ENCODE measurements at places on chromosomes 16 and 17.
A peak's percentile ranks its signal among the peaks of the same experiment; 100 is the strongest.

DNA sequence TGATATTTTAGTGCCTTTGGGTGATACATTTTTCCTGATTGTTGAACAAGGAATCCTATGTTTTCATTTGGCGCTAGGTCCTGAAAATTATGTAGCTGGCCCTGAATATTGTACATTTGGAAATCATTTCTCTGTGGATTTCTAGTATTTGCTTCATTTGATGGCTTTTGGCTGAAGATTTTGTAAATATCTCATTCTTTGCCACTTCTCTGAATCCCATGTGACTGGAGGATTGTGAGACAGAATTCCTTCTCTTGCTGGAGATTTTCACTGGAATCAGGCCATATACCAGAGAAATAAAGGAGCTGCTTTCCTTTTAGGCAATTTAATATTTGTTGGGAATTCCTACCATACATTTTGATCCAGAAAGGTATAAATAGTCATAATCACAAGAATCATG, 8.6 kb downstream of the KRT28 start:
- DNase-seq = no peak

GRCh38 chr17:18025945-18026776, 12.8 kb downstream of the ATPAF2 start:
- no peak for DNase-seq

- peak; percentile 79 for DNase-seq
These were observed at the start of gene PRR29 for GRCh38 chr17:63998050-63998720. PRR29 (plus strand) TSS chr17:63998351; CDS start chr17:63998365, 14 bp downstream.

GRCh38 chr17:32567511-32567910, 80.7 kb downstream of the CDK5R1 start:
- DNase-seq = no peak

DNA sequence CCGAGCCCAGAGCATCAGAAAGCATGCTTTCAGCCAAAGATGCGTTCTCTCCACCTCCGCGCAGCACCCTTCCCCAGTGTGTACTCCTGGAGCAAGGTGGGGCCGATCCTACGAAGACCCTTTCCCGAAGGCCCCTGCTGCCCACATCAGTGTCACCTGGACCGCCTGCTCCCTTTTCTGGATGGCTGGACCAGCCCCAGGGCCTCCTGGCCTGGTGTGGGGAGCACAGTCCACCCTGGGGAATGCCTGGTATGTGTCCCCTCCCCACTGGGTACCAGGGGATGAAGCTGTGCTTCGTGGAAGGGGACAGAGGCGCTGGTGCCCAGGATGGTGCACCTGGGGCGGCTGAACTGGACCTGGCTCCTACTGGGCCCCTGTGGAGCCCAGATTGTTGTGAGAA, 173.8 kb downstream of the SEC14L1 start:
- DNase-seq = no peak

DNA sequence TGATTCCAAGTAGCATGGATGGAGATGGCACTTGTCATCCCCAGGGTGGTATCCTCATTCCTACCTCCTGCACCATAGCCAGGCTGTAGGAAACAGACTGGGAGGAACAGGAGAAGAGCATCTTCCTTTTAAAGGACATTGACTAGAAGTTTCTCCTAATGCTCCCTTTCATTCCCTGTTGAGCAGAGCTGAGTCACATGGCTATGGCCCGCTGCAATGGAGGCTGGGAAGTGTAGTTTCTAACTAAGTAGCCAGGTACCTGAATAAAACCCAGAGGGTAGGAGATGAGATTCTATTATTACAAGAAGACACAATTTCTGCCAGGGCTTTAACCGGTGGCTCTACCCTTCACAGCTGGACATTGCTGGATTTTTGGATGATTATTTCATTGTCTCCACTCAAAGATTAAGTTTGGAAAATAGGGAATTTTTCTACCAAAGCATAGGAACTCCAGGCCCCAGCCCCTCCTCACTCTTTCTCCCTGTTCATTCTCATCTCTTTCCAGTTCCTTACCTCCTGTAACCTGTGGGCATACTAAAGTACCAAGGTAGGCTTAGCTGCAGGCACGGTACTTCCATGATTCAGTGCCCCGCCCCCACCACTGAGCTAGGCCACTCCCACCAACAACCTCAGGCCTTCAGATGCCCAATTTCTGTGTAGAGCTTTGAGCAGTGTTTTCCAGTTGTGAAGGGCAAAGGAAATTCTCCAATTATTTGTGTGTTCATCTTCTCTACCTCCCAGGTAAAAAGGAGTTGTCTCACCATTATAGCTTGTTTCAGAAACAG, 378.3 kb downstream of the CDH13 start:
- DNase-seq = no peak

DNA sequence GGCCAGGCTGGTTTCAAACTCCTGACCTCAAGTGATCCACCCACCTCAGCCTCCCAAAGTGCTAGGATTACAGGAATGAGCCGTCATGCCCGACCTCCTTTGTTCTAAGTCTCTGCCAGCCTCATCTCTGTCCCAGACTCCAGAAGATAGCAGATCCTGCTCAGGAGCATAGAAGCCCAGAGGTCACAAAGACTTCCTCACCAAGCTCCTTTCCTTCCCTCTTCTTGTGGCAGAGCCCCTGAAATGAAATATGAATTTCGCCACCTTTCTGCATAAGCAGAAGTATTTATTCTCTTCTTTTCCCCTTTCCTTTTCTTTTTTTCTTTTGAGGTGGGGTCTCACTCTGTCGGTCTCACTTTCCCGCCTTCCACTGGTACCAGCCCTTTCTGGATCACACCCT, 11.5 kb upstream of the PIPOX start:
- no peak for DNase-seq

GRCh38 chr17:29572691-29573557, 4.4 kb downstream of the TP53I13 start:
- DNase-seq = peak; percentile 71

DNA sequence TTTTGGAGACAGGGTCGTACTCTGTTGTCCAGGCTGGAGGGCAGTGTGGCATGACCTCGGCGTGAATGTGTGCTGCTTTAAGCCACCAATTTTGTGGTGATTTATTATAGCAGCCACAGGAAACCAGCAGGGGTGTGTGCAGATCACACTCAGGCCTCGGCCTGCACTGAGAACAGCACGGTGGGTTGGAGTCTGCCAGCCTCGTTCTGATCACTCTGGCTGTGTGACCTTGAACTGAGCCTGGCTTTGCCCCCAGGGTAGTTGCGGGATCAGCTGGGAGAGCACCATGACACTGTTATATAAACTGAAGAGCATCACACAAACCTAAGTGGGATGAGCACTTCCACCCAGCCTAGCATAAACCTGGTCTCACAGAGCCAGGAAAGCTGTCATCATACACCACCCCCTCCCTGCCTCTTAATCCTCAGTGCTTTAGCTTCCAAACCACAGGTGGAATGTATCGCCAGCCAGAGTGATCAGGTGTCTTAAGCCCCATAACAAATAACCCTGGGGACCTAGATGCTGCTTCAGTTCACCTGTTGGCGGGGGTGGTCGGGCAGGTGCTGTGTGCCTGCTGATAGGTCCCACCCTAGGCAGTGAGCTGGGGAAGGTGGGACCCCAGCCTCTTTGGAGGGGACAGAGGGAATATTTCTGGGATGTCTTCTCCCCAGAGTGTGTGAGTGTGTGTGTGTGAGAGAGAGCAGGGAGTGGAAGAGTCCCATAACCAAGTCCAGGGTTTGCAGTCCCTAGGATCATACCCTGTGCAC, 28.6 kb upstream of the NDRG4 start:
- no peak for DNase-seq

DNA sequence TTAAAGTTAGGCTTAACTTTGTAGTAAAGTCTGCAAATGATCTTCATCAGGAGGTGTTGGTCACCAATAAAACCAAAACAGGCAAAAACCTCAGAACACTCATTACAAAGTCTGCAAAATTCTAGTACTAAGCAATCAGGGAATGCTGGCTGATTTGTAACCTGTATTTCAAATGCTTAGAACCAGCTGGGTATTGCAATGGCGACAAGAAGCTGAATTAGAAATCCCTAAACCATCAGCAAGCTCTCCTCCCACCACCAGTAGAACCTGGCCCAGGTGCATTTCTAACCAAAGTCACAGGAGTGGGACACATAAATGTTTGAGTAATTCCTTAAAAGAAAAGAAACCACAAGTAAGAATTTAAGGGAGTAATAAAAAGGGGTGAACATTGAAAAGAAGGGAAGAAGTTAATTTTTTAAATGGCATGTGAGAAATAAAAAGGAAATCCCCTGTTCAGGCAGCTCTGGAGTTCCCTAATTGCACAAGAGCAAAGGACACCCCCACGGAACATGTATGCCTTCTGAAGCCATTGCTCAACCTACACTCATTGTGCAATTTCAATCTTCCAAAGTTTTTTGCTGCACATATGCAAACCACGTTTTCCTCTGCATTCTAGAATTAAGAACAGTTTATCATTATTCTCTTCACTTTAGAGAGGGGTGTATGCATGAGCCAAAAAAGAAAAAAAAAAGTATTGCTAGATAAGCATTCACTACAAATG, 102.9 kb downstream of the HIC1 start:
- no peak for DNase-seq

- no peak for DNase-seq
These were observed 16.6 kb downstream of the ENDOV start for GRCh38 chr17:80431246-80432195.

- DNase-seq = no peak
These were observed 563.9 kb downstream of the TOX3 start for GRCh38 chr16:51982715-51983680.

DNA sequence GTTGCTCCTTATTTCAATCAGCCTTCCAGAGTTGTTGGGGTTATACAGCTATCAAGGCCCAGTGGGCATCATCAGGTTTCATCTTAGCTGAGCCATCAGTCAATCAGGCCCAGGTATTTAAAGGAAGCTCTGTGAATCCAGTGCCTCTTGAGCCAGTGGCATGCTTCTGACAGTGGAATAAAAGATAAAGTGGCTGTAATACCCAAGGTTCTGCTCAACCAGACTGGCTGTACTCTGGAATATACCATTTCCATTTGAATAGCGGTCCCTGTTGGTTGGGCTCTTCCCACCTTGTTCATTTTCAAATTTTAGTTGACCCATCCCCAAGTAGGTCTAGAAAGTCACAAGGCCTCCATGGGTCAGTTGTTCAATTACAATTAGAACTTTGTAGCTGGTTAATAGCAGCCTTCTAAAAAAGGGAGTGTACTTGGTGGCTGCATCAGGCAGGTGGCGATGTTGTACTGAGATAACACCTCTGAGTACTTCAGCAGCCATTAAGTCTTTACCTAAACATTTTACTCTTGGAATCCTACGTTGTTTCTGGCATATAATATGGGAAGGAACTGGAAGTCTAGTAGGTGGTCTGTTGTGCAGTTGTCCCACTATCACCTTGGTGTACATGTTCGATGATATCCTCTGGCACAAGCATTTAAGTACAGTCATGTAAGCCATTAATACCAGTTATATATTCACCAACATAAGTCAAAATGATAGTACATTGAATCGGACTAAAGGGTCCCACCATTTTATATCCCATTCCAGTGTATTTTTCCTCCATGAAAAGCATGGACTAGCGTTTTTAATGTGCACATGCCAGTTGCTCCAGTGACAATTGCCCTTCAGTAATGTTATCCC, 294.1 kb downstream of the BCAS3 start:
- peak; percentile 49 for DNase-seq

- DNase-seq = no peak
These were observed 391.4 kb downstream of the WWOX start for GRCh38 chr16:78490847-78491246.

- DNase-seq = no peak
These were observed 651.8 kb upstream of the GOT2 start for GRCh38 chr16:59385959-59386358.

GRCh38 chr17:45227101-45227925, 5.6 kb downstream of the FMNL1 start:
- DNase-seq = no peak

DNA sequence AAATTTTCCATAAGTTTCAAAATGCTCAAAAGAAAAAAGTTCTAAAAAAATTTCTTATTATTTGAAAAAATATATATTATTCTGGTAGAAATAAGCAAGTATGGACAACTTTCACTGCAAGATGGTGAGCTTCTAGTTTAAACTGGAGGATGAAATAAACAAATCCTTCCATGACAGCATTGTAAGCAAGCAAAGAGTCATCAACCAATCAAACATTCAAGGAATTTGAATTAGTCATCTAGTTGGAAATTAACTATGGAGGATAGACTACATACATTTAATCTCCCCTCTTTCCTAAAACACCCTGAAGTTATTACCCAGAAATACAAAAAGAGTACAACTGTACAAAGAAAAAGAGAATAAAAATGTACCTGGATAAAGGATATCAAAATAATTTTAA, 51.0 kb upstream of the IRX5 start:
- DNase-seq = no peak

GRCh38 chr16:88353691-88354090, 29.1 kb upstream of the ZNF469 start:
- no peak for DNase-seq

DNA sequence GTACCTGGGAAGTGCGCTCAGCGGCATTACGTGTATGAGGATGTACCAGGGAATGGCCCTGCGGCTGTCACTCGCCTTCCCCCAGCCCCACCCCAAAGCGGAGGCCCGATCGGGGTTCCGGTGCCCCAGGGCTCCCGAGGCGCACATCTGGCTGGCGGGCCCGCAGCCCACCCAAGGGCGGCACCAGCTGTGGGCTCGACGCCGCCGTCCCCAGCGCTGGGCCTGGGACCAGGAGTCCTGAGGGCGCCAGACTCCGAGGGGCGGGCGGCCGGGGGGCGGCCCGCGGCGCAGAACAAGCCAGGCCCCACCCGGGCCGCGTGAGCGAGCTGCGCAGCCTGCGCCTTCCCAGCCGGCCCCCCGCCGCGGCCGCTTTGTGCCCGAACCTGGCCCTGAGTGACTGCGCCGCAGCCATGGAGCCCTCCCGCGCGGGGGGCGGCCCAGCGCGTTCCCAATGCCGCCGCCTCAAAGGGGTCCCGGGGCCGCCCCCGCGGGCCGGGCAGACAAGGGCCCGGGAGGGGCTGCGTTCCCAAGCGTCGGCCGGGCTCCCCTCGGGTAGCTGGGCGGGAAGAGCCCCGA, 17.4 kb downstream of the ZNF423 start:
- no peak for DNase-seq

- DNase-seq = no peak
These were observed 86.4 kb downstream of the HAPSTR1 start for GRCh38 chr16:9177861-9178260.

DNA sequence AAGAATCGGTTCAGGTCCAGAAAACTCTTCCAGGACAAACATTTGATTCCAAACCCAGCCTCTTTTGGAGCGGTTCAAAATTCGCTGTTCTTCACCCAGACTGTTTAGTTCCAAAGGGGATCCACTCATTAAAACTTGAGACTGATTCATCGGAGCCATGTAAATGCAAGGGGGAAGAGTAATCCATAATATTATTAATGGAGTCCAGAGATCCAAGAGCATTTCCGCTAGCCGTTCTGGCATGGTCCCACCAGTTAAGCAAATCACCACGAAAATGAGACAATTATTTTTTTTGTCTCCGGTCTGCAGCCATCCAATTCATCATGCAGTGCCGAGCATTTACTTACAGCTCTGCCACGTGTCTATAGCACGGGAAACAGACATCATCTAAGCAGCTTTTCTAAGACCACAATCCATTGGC, 15.1 kb downstream of the CDH8 start:
- no peak for DNase-seq
